ENCODE measurements at places on chromosomes 16 and 17.

GRCh38 chr17:17919169-17920107 is 52.8 kb downstream of the TOM1L2 start:
- DNase-seq, result peak; percentile 74

DNA sequence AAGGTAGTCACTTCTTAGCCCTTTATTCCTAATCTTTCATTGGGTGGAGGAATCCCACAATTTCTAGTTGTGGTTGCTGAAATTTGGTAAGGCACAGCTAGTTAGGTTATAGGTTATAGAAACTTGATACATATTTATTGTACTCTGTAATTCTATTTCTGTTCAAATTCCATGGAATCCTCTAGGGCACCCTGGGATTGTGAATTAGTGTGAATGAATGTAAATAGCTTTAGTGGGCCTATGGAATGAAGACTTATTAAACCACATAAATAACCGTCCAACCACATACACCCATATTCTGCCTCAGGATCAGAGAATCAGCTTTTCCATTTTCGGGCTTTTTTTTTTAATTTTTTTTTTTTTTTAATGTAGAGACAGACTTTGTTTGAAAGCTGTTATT is 9.2 kb downstream of the TANC2 start:
- no peak for DNase-seq

GRCh38 chr17:76638263-76638662 is 5.3 kb downstream of the ST6GALNAC1 start:
- no peak for DNase-seq

DNA sequence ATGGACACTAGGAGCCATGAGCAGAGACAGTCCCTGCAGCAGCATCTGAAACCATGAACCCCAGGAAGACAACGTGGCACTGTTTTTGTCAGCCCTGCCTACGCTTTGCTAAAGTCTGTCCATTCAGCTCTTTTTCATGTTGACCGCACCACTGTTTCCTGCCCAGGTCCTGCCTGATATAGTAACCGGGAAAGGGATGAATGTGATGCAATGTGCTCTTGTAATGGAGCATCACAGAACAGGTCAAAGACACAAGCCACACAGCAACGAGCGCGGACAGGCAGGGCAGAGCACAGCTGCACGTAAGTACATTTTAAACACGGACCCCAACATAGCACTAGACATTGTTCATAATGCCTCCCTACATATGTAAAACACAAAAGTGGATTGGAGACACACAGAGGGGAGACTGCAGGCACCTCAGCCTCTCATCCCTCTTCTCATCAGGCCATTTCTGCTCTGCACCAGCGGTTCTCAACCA is 16.9 kb upstream of the TNFRSF13B start:
- no peak for DNase-seq

GRCh38 chr17:10744501-10745000 is 14.7 kb upstream of the TMEM220 start:
- DNase-seq, result peak; percentile 24

GRCh38 chr17:19554393-19554792 is 20.7 kb downstream of the SLC47A1 start:
- DNase-seq, result no peak

- no peak for DNase-seq
Measured at GRCh38 chr16:47523342-47524006, 62.3 kb downstream of the PHKB start.

DNA sequence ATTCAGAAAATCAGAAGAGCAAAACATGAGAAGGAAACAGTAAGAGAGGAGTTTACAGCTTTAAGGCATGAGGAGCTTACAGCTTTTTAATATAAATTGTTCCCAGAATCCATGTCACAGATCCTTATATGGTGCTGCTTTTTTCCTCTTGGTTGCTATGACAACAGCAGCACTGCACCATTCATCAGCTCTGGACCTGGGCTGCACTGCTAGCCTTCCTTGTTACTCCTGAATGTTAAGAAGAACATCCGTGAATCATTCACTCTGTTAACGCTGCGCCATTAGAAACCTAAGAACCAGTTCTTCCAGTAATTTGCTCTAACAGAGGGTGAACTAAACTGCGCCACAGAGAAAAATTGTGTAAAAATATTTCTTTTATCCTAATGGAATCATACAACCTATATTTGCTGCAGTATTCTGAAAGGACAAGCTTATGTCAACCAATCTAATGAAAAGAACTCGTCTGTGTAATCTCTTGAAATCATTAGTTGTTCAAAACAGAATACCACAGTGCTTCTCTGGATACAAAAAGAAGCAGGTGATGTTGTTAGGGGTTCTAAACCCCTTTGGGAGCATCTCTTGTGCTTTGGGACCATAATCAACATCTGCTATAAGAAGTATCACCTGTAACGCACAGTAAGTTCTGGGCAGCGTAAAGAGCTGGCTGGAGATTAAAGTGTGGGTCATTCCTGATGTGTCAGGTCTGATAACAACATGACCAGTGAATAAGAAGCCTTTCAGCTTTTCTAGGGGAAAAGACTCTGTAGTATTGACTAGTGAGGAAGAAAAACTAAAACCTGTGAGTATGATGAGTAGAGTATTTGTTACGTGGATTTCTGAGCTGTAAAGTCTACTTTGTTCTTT is 151.2 kb downstream of the TANC2 start:
- no peak for DNase-seq

DNA sequence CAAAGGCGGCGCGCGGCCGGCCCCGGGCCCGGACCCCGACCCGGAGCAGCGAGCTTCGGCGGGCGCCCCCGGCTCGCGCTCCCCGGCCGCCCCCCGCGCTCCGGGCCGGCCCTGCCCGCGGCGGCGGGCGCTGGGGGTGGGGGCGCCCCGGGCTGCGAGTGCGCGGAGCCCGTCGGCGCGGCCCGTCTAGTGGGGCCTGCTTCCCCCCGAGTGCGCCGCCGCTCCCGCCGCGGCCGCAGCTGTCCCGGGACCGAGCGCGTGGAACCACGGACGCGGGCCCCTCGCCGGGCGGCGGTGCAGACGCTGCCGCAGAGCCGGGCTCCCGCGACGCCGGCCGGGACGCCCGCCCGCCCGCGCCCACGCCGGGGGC is 308 bp downstream of the ADCY9 start:
- no peak for DNase-seq

- DNase-seq, result no peak
Measured at GRCh38 chr17:13016881-13017654, 759 bp downstream of the ELAC2 start.

DNA sequence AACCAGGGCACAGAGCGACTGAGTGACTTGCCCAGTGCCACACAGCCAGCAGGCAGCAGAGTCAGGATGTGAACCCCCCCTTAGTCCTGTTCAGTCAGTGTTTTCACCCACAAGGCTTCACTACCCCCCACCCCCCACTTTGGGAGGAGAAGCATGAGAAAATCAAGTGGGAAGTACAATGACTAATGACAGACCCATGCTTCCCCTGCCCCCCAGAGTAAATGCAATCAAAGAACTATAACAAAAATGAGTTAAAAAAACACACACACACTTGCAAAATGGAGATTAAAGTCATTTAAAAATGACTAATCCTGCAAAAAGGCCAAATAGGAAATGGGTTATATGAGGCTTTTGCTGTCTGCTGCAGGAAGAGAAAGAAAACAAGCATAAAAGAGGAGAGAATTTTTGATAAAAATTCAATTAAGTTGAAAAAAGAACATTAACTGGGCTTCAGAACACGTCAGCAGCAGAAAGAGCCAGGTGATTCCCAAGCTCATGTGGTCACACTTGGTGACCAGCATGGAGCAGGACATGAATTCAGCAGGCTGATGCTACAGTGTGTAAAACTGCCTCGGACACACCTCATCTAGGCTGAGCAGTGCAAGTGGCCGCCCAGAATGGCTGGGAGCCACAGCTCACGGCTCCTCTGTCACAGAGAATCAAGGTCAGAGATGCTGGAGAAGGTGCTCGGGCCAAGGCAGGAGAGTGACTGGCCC is 212.3 kb downstream of the ZNF423 start:
- DNase-seq, result no peak

- no peak for DNase-seq
Measured at GRCh38 chr17:82444941-82445521, 5.5 kb downstream of the CYBC1 start.

DNA sequence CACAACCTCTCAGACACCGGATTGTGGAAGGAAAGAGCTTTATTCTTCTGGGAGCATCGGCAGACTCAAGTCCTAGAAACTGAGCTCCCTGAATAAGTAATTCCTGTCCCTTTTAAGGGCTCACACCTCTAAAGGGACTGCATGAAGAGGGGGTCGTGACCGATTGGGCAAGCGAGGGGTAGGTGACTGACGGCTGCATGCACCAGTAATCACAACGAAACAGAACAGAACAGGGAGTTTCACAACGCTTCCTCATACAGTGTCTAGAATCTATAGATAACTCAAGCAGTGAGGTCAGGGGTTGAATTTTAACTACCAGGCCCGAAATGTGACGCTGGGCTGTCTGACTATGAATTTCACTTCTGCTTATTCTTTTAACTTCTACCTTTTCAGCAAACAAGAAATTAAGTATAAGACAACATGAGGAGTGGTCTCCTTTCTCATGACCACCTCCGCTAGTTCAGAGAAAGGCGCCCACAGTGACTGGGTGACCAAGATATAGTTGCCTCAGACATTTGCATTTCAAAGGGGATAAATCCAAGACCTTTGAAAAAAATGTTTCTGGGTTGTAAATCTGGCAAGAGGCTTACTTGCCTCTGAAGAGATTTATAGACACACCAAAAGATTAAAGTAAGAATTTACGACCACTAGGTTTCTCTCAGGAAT is 88.4 kb upstream of the ATF7IP2 start:
- peak; percentile 5 for DNase-seq

DNA sequence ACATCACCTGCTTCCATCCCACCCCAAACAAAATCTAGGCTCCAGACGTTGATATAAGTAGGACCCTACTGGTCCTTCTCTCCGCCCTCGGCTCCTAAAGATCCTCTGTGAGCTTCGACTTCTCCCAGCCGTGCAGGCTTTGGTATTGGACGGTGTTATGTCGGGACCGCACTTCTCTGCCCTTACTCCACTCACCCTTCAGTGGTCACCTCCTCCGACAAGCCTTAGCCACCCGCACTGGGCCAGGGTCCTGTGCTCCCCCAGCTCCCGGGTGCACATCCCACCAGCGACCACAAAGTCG is 1.6 kb downstream of the PSMB10 start:
- no peak for DNase-seq

DNA sequence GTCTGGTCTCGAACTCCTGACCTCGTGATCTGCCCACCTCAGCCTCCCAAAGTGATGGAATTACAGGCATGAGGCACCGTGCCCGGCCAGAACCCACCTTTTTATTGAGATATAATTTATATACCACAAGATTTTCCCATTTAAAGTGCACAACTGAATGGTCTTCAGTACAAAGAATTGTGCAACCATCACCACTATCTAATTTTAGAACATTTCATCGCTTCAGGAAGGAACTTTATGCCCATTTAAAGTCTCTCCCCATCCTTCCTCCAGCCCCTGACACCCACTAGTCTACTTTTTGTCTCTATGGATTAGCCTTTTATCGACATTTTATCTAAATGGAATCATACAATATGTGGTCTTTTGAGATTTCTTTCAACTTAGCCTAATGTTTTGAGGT is 25.4 kb upstream of the HELZ start:
- DNase-seq, result no peak

GRCh38 chr16:17227278-17227677 is 243.5 kb downstream of the XYLT1 start:
- no peak for DNase-seq

GRCh38 chr17:15406081-15406480 is 61.3 kb downstream of the CDRT4 start:
- no peak for DNase-seq

DNA sequence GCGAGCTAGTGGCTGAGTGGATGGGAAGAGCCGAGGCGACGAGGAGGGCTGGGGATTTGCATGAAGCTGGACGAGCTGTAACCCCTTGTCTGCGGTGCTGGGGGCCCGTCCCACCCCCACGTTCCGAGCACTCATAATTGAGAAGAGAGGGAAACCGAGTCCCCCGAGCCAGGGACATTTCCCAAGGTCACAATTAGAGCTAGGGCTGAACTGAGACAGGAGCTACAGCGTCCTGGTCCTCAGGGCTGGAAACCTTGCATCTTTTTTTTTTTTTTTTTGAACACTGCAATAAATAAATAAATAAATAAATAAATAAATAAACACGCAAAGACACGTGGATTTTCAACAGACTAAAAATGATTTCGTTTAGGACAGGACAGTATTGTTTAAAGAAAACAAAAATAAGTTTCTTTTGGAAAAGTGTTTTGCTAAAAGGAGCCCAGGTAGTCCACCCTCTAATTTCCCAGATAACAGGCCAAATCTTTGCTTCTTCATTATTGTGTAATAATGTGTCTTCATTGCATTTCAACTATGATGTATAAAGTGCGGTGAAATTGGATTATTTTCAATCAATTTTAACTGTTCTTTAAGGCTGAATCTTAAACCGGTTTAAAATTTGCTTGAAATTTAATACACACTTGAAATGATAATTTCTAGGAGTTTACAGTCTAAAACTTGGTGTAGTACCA is 992 bp downstream of the GDPD1 start:
- DNase-seq, result no peak

DNA sequence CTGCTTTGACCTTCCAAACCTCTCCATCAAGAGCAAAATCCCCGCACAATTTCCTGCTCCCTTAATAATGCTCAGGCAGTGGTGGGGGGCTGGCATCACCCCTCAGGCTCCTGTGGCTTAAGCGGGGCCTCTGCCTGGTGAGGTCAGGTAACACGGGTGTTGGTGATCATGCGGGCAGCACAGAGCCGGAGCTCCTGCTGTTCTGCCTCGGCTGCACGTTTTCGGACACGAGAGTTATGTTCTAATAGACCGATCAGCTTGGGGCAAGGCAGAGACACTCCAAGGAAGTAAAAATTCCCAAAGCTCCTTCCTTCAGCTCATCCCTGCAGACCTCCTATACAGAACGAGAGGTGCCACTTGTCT is 6.0 kb downstream of the NARF start:
- no peak for DNase-seq

DNA sequence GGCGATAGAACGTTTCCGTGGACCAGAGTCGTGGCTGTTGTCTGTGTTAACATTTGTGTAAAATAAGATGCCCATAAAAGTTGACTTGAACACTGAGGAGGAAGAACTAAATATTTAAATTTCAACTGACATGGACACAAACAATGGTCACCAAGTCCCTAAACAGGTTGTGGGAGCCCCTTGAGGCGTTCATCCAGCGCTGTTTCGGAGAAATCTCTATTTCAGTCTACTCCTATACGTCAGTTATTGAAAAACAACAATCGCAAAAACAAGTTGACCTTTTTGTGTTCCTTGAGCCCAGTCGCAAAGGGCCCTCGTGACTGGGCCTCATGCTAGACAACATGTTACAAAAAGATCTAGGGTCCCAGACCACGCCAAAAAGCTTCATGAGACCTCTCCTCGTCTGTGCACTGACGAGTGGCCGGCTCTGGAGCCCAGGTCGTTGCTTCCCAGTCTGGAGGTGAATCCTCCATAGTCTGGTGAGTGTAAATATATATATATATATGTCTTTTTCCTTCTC is 439 bp upstream of the TMEM231 start:
- DNase-seq, result no peak

Data from CD4-positive, alpha-beta T cell treated with Interferon alpha-2 for 1 hour (primary cell).